ENCODE measurements at places on chromosomes 4 and X.

GRCh38 chr4:153072661-153073060 is 131.6 kb upstream of the TRIM2 start:
- DNase-seq = no peak

GRCh38 chr4:4640692-4641091 is 98.8 kb upstream of the STX18 start:
- no peak for DNase-seq

GRCh38 chr4:38306482-38307071 is 346.4 kb downstream of the PTTG2 start:
- no peak for DNase-seq

DNA sequence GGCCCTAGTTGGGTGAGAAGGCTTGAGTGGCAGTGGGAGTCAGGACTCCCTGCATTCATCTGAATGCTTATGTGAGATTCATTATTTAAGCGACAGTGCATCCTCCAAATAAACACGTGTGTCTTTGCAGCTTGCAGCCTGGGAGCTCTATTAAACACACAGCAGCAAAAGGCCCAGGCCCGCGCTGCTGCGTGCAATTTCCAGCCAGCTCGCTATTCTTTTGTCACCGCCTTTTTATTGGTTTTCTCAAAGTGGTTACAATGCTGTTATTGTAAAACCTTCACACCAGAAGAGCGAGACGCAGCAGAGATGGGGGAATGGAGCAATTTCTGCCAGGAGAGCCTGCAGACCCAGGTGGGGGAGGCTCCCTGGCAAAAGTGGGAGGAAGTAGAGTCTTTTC is 252.5 kb downstream of the BCOR start:
- DNase-seq = no peak

- no peak for DNase-seq
Observed at GRCh38 chrX:103187953-103188475, 26.9 kb upstream of the BEX4 start.

GRCh38 chr4:165635381-165635780 is 237.7 kb upstream of the TLL1 start:
- DNase-seq = no peak

All from cortex of kidney (tissue), 1 donor.